IMR-90 (cell line): ENCODE measurements at places on chromosomes 2 and 18. TPM values are rescaled to one million over a fixed set of nuclear protein-coding genes. Genes with fewer than 3 reads are reported as not detected.

DNA sequence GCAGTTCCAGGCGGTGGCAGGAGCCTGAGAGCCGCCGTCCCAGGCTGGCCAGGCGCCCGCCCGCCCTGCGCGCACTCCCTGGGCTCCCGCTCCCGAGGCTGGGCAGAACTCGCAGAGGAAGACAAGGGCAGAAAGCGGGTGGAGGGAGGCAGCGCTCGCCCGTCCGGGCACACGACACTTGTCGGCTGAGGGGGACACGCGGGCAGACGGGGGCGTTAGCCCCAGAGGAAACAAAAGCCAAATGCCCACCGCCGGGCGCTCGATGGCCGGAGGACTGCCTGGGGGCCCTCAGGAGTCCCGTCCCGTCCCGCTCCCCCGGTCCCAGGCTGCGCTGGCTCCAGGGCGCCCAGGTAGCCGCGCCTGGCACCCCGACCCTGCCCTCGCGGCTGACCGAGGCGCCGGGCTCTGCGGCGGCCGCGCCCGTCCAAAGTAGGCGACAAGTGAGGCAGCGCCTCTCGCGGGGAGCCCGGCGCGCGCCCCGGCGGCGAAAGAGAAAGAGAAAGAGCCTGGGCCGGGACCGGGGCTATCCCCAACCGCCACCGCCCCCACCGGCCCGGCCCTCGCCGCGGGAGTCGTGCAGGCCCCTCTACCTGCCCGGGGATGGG, 491 bp downstream of the L3MBTL4 start:
- H3K4me1 ChIP-seq, result no peaks in the 10 kb centered on the region
- no peak for DNase-seq
- no peaks in the 10 kb centered on the region for H3K36me3 ChIP-seq
- H3K27ac ChIP-seq, result no peak overlapping the region
- H3K4me3 ChIP-seq, result peak overlapping the region; percentile 44

Gene CROCC2
- total RNA-seq, result not detected in 2 replicates

DNA sequence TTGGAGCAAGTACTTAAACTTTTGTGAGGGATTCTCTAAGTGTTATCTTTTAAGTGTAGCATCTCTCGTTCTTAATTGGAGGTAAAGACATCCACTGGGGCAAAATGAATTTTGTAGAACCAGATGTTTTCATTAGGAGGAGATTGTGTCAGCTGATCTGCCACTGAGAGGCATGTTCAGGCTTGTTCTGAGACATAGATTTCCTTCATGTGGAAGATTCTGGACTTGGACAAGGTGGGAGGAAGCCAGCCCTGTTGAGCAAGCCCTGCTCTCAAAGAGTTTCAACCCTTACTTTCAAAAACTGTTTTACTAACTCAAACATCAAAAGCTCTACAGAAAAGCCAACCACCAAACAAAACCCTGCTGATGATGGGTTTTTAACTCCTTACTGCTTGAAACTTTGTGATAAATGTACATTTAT, 6.5 kb downstream of the MAP4K4 start:
- no peaks in the 10 kb centered on the region for H3K27me3 ChIP-seq
- peaks cover 10% of the 10 kb centered on the region for H3K36me3 ChIP-seq
- peaks cover 17% of the 10 kb centered on the region for H3K4me1 ChIP-seq
- peak; percentile 77 for DNase-seq
- H3K27ac ChIP-seq, result peak overlapping the region; percentile 95

Gene C18orf54
- 3.0 and 5.6 TPM in 2 replicates for total RNA-seq

DNA sequence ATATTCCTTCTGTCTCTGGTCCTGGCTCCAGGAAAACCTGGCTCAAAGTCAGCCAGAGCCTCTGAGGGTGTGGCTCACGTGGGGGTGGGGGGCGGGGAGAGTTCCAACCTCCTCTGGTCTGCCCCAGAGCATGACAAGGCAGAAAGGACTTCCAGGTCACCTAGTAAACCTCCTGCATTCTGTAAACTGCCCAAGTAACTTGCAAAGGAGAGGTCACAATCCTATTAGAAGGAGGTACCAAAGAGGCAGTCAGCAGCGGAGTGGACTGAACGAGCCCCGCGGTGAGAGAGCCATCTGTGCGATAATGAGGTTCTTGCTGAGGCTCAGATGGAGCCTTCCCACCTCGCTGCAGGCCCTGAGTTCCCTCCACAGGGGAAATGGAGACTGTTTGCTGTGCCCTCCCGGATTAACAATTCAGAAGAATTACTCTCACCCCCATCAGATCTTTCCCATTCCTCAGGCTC, 58.9 kb upstream of the GATA6 start:
- peaks cover 22% of the 10 kb centered on the region for H3K27me3 ChIP-seq
- no peaks in the 10 kb centered on the region for H3K4me1 ChIP-seq
- no peak for DNase-seq
- H3K27ac ChIP-seq, result no peak overlapping the region
- H3K36me3 ChIP-seq, result no peaks in the 10 kb centered on the region
- no peak overlapping the region for H3K4me3 ChIP-seq

Gene RGPD4
- total RNA-seq, result not detected in 2 replicates

DNA sequence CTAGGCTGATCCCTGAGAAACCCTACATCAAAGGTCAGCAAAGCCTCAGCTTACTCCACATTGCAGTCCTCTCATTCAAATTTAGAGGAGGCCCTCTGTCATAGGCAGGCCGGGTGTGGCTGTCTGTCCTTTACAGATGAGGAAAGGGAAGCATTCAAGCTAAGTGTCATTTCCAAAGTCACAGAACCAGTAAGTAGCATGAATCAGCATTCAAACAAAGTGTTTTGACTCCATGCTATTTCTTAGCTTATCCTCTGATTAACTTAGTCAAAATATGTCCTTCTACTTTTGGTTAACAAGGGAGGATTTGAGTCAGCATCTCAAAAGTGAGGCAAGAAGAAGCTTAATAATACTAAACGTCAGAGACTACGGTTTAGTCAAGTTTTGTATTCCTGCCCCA, 409.0 kb upstream of the POU3F3 start:
- no peaks in the 10 kb centered on the region for H3K36me3 ChIP-seq
- no peaks in the 10 kb centered on the region for H3K4me1 ChIP-seq
- H3K4me3 ChIP-seq, result no peak overlapping the region
- no peak overlapping the region for H3K27ac ChIP-seq
- no peaks in the 10 kb centered on the region for H3K27me3 ChIP-seq

DNA sequence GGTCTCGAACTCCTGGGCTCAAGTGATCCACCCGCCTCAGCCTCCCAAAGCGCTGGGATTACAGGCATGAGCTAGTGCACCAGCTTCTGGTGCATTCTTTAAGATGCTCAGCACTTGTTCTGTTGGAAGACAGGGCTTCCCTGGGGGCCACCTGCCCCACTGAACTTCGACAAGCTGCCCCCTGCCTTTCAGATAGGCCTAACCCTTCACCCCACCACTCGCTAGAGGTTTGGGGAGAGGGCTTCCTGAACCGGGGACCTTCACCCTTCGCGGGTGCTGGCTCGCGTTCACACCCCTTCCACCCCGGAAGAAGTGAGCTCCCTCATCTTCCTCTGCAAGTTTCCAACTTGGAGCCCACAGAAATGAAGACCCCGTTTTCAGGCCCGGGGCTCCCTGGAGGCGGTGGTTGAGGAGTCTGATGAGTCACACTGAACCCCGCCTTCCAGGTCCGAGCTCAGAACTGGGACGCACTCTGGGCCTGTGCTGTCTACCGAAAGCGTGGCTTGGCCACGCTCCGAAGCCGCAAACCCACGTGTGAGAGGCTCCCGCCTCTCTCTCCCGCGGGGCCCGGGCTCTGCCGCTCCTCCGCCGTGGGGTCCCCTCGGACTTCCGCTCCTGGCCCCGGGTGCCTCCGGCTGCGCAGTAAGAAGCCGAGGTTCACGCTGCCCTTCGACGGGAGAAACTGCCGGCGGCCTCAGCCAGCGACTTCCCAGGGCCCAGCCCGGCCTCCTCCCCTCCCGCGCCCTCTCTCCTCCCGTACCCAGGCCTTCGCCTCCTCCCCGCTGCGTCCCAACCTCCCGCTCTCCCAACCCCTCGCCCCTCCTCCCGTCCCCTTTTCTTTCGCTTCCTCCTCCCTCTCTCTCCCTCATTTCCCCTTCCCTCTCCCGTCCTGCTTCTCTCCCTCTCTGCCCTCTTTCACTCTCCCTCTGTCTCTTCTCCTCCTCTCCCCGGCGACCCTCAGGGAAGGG, 47.5 kb upstream of the SP3 start:
- H3K27ac ChIP-seq, result peak overlapping the region; percentile 71
- no peaks in the 10 kb centered on the region for H3K36me3 ChIP-seq
- peak overlapping the region; percentile 43 for H3K4me3 ChIP-seq
- no peak for DNase-seq
- H3K4me1 ChIP-seq, result peaks cover 13% of the 10 kb centered on the region

DNA sequence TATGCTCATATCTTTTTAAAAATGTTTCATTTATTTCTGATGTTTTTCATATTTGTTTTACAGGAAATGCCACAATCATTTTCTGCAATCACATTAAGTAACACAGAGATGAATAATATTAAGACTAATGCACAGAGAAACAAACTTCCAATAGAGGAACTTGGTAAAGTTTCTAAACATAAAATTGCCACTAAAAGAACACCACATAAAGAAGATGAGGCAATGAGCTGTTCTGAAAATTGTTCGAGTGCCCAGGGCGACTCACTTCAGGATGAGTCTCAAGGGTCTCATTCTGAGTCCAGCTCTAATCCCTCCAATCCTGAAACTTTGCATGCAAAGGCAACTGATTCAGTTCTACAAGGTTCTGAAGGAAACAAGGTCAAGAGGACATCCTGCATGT, 70.4 kb downstream of the APLF start:
- peaks cover 2% of the 10 kb centered on the region for H3K4me1 ChIP-seq
- no peak overlapping the region for H3K4me3 ChIP-seq
- H3K36me3 ChIP-seq, result no peaks in the 10 kb centered on the region
- peak; percentile 59 for DNase-seq
- H3K27ac ChIP-seq, result no peak overlapping the region
- no peaks in the 10 kb centered on the region for H3K27me3 ChIP-seq

GRCh38 chr2:167954495-167954894, 292.9 kb downstream of the STK39 start:
- no peaks in the 10 kb centered on the region for H3K27me3 ChIP-seq
- no peak overlapping the region for H3K4me3 ChIP-seq
- peaks cover 4% of the 10 kb centered on the region; the same call in 1 of the 2 replicates for H3K36me3 ChIP-seq
- DNase-seq, result no peak
- H3K4me1 ChIP-seq, result no peaks in the 10 kb centered on the region
- H3K27ac ChIP-seq, result no peak overlapping the region

- no peak for DNase-seq
- H3K27me3 ChIP-seq, result 0 out of 2 replicates have a peak, but pooled peaks cover 2% of the 10 kb centered on the region
- no peaks in the 10 kb centered on the region for H3K36me3 ChIP-seq
- no peaks in the 10 kb centered on the region for H3K4me1 ChIP-seq
- H3K27ac ChIP-seq, result no peak overlapping the region
- H3K4me3 ChIP-seq, result no peak overlapping the region
These were observed 276.2 kb upstream of the HNRNPA3 start for GRCh38 chr2:176936410-176936809.

Gene ZSWIM2
- 0.28 TPM in 1 of 2 replicates, not detected in the other for total RNA-seq

Gene DUSP19
- total RNA-seq, result 1.4 and 2.5 TPM in 2 replicates

Gene SANBR
- 3.8 and 5.8 TPM in 2 replicates for total RNA-seq

GRCh38 chr2:206521115-206521514, 77.8 kb downstream of the ADAM23 start:
- H3K27ac ChIP-seq, result no peak overlapping the region
- no peak for DNase-seq
- H3K4me3 ChIP-seq, result no peak overlapping the region
- no peaks in the 10 kb centered on the region for H3K27me3 ChIP-seq
- no peaks in the 10 kb centered on the region for H3K4me1 ChIP-seq

Gene CMPK2
- total RNA-seq, result 0.18 and 0.28 TPM in 2 replicates

GRCh38 chr2:37802899-37803379, 122.1 kb upstream of the RMDN2 start:
- no peaks in the 10 kb centered on the region for H3K27me3 ChIP-seq
- peak; percentile 99 for DNase-seq
- no peak overlapping the region for H3K4me3 ChIP-seq
- H3K4me1 ChIP-seq, result peaks cover 29% of the 10 kb centered on the region
- peak overlapping the region; percentile 100 for H3K27ac ChIP-seq
- no peaks in the 10 kb centered on the region for H3K36me3 ChIP-seq

Gene EGR4
- total RNA-seq, result not detected in 2 replicates

DNA sequence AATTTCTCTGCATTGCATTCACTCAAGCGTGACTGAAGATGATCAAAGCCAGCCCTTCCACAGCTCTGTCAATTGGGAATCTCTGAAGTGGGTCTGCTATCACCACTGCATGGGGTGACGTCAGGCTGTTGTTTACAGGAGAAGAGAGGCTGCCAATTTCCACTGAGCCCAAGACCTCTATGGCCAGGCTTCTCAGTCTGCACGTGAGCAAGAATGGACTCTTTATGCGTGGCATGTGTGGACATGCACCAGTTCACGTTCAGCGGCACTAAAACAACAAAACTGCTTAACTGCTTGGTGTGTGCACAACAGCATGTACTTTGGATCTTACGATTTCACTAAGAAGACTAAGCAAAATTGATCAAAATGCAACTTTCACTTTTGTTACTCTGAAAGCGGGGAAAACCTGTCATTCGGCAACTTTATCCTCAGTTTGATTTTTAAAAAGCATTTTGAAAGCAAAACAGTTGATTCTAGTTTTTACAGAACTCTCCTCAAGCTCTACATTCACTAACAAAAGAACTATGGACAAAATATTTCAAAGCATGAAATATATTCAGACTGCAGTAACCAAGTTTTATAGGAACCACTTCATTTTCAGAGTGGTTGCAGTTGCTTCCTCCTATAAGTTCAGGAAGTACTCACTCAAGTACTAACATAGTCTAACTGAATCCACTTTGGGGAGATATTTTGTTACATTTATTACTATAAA, 77.0 kb upstream of the SERTAD2 start:
- H3K27ac ChIP-seq, result peak overlapping the region; percentile 46
- peaks cover 4% of the 10 kb centered on the region for H3K4me1 ChIP-seq
- no peaks in the 10 kb centered on the region for H3K36me3 ChIP-seq
- DNase-seq, result peak; percentile 90
- H3K4me3 ChIP-seq, result peak overlapping the region; percentile 42

Gene DSG4
- not detected in 2 replicates for total RNA-seq

- H3K27ac ChIP-seq, result peak overlapping the region; percentile 59; the same call in 1 of the 2 replicates
These were observed 61.3 kb upstream of the FHL2 start for GRCh38 chr2:105460048-105460732.

Gene KATNAL2
- 0.90 and 1.4 TPM in 2 replicates for total RNA-seq

- no peak overlapping the region for H3K27ac ChIP-seq
- no peaks in the 10 kb centered on the region for H3K27me3 ChIP-seq
- H3K36me3 ChIP-seq, result no peaks in the 10 kb centered on the region
- no peak for DNase-seq
These were observed 94.7 kb upstream of the L3MBTL4 start for GRCh38 chr18:6509417-6509816.

- no peak overlapping the region for H3K27ac ChIP-seq
- peak; percentile 7 for DNase-seq
- H3K27me3 ChIP-seq, result no peaks in the 10 kb centered on the region
- H3K4me3 ChIP-seq, result no peak overlapping the region
These were observed 39.6 kb downstream of the ITGAV start for GRCh38 chr2:186629250-186629996.

Gene CTAGE1
- total RNA-seq, result under 0.01 TPM in 1 of 2 replicates, not detected in the other

GRCh38 chr2:165149439-165149838, 54.4 kb downstream of the SCN3A start:
- H3K36me3 ChIP-seq, result no peaks in the 10 kb centered on the region
- no peak for DNase-seq
